ENCODE measurements at places on chromosomes 1 and 21.

- no peak for DNase-seq
Measured at GRCh38 chr1:222424826-222425225, 123.1 kb downstream of the HHIPL2 start.

DNA sequence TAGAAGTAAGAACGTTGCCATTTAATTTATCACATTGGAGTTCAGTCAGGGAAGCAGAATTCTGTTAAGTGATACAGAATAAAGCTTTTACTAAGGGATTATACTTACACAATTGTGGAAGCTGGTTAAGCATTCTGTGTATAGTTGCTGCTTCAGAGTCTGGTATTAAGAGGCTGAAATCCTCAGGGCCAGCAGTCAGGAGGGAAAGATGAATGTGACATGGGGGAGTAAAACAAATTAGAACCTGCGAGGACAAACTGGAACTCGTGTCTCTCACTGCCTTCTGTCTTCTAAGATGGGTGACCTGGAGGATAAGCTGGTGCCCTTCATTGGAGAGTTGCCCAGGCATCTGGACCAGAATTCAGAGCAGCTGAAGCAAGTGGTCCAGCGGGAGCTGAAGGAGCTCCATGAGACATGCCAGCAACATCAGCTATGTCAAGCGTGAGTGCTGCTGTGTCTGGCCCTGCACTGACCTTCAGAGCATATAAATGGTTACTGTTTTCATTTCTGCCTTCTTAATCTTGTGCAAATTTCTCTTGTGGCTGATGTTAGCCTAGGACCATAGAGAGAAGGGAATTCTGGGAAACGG, 23.0 kb downstream of the MARK1 start:
- no peak for DNase-seq

DNA sequence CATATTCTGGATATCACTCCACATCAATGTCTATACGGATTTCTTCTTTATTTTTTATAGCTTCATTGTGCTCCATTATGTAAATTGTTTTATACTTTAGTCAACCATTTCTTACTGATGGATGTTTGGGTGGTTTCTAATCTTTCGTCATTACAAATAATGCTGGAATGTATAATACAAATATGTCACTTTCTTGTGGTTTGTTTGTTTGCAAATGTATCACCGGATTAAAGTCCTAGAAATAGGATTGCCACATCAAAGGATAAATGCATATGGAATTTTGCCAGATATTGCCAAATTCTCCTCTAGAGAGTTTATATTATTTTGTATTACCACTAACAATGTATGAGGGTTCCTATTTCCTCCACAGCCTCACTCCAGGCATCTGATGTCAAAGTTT, 48.7 kb upstream of the PRDM2 start:
- DNase-seq, result no peak

DNA sequence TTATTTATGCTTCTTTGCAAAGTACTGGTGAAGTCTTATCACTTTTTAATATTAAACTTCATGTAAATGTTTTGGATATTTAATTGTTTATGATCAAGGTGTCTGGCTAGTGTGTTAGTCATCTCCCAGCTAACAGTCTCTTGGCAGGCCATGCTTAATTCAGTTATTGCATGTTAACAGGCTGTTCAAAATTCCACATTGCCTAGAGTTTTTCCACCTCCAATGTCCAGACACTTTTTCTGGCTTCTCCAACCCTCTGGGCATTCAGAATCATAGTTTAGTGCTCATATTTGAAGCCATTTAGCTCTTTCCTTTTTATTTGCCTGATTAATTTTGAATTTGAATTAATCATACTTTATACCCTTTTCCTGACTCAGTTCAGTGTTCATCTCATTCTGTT, 69.2 kb downstream of the OLFML2B start:
- DNase-seq, result no peak

DNA sequence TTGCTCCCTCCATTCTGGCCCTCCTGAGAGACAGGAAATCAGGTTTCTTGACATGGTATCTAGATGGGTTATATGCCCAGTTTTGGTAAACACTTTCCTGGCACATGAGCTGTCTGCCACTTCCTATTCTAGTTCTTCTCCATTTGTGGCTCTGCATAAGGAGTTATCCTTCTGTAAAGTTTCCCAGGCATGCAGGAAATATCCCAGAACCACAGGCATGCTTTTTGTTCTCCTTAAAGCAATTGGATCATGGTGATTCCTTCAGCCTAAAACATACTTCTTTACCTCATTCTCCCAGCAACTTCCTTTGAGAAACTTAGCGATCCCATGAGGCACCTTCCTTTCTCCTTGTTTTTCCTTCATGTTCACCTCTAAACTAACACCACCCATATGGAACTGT, 199.8 kb downstream of the CRB1 start:
- peak; percentile 37 for DNase-seq

GRCh38 chr1:29964718-29965533, 728.6 kb downstream of the PTPRU start:
- no peak for DNase-seq

DNA sequence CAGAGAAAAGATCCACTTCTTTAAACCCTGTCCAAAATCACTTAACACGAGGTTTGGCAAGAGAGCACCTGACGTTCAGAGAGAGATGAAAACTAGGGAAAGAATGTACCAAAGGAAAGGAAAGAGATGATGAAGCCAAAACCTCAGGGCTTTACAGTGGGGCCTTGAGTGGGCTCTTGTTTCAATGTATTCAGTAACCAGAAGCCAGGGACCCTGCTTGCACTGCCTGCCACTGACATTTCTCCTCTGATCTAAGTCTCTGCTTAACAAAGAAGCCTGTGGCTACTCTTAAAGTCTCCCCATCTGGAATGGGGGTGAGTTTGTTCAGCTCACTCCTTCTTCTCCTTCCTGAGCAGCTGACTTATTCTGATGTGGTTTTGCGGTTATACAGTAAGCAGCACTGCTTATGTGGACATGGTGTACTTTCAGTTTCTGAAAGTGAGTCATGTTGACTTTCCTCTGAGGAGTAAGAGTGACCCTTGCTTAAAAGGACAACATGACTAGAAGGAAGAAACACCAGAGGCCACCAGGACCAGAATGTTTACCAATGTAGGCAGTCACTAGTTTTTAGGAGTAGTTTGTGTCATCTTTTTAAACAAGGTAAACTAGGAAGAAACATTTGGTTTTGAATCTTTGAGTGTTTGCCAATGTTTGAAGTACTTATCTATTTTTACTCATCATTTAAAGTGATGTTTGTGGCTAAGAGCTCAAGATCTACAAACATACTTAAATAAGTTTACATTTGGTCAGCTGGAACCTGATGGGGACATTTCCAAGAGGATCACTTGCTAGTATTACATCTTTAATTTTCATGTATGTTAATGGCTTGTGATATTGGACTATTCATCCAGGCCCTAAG, 87.4 kb downstream of the FASLG start:
- peak; percentile 97 for DNase-seq

DNA sequence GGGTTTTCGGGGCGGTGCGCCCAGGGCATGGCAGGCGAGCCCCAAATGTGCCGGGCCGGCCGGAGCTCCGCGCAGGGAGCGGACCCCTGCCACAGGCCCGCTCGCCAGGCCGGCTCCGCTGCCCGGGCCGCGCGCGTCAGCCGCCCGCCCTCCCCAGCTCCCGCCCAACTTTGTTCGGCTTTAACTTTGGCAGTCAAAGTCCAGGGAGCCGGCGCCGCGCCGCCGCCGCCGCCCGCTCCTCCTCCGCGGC, 488 bp downstream of the SLC35D1 start:
- DNase-seq, result peak; percentile 33

DNA sequence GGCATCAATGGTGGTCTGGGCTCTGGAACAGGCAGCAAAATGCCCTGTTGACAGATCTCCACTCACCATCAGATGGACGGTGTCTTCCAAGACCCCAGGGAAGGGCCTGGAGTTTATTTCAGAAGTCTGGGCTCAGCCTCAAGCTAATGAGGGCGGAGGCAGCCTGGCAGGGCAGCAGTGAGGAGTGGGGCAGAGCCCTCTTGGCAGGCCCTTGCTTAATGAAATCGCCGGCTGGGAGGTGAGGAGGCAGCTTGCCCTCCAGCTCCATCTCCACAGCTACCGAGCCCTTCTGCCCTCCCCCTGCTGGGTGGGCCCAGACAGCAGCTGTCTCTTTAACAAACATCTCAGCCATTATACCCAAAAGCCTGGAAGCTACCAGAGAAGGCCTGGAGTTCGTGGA, 22.0 kb upstream of the GRIK3 start:
- no peak for DNase-seq

- no peak for DNase-seq
Measured at GRCh38 chr1:244075247-244075722, 24.2 kb downstream of the ZBTB18 start.

DNA sequence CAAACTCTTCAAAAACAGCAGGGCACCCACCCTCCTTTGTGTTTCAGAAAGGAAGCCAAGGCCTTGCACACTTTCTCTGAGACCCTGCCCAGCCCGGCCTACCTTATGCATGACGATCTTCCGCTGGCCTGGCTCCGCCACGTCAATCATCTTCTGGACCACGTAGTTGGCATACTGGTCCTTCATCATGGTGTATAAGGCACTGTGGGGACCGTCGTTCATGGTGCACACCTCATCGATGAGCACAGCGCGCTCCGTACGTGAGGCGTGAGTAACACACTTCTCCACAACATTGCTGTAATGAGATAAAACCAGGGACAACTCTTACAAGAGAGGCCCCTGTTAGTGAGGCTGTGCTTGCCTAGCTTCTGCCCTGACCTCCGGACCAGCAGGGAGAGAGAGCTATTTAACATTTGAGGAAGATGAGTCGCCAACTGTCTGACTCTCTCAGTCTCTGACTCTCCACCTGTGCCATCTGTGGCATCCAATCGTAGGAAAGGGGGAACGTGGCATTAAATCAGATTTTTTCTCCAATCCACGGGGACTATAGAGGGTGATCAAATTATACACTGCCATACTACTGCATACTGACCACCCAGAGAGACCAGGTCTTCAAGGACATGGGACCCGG, 28.1 kb upstream of the SDC3 start:
- DNase-seq, result no peak

GRCh38 chr1:114270282-114270681, 116.6 kb upstream of the SYT6 start:
- DNase-seq, result no peak

GRCh38 chr1:19734472-19734999, 65.2 kb downstream of the TMCO4 start:
- DNase-seq, result no peak

- peak; percentile 85 for DNase-seq
Measured at GRCh38 chr1:66676613-66677298, 75.5 kb upstream of the DYNLT5 start.

DNA sequence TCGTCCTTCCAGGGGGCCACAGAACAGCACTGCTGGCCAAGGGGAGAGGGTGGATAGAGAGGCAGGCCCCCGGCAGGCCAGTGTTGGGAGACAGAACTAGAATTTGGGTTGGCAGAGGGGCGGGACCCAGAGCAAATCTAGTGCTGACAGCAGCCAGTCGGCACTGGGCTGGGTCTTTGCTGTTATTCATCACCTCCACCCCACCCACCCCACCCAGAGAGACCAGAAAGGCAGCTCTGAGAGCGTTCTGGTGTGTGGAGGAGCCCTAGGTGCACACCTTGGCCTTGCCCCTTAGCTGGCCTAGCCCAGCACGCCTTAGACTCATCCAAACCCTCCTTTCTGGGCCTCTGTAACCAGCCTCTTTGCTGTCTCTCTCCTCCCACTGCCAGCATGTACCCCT, 6.4 kb upstream of the PKP1 start:
- DNase-seq, result no peak

GRCh38 chr1:11407301-11407994, 71.5 kb upstream of the DISP3 start:
- DNase-seq, result no peak

Data from brain microvascular endothelial cell (primary cell).